Body of pancreas (tissue), 4 donors: ENCODE measurements at places on chromosomes 7 and 10. TPM values are rescaled to one million over a fixed set of nuclear protein-coding genes. Genes with fewer than 3 reads are reported as not detected.

- DNase-seq: peak; percentile 24
These were observed 12.8 kb upstream of the DRGX start for GRCh38 chr10:49408519-49409306.

DNA sequence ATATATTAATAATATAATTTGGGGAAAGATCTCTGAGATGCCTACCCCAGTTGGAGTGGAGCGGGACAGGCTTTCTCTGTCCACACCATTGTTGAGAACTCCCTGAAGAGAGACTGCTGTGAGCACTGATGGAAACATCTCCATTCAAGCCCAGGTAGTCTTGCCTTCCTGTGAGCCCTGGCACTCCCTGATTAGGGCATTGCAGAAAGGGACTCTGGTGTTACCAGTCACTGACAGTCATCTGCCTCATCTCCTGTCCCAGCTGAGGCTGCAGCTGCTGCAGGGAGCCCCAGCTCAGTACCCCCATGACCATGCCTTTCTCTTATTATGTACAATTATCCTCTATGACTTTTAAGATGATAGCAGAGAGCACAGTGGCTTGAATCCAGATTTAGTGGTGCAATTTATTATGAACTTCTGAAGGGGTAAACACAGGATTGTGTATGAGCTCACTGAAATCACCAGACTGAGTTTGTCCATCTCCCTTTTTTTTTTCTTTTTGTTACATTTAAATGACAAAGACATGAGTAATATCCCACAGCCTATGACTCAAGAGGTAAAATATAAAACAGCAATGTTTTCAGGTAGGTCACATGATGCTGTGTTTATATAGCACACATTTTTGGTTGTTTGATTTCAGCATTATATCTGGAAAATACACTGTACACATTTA is 236.9 kb downstream of the SLC25A13 start:
- DNase-seq: no peak

DNA sequence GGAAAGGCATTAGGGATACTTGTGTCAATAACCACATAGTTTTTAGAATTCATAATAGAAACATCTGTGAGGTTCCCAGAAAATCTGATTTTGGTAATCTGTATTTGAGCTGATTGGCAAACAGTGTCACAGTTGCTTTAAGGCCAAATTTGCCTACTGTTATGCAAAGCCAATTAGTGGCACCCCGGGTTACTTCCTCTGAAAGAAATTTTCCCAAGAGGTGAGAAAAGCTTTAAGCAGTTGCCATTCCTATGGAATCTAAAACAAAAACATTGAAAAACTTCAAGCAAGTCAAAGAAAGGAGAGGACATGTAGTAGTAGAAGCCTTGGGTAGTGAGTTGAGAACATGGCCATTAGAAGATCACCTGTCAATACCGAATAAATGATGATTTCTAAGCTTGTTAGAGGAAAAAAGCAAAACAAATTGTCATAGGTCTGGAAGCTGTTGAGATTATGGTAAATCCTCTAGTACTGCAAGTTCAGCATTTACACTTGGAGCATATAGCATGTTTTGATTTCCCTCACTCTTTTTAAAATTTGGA is 176.8 kb downstream of the TWIST1 start:
- no peak for DNase-seq

The C10orf62 gene
- not detected for total RNA-seq

GRCh38 chr7:18317941-18318340 is 177.6 kb upstream of the HDAC9 start:
- no peak for DNase-seq
